ENCODE measurements at places on chromosomes 7 and 10.

DNA sequence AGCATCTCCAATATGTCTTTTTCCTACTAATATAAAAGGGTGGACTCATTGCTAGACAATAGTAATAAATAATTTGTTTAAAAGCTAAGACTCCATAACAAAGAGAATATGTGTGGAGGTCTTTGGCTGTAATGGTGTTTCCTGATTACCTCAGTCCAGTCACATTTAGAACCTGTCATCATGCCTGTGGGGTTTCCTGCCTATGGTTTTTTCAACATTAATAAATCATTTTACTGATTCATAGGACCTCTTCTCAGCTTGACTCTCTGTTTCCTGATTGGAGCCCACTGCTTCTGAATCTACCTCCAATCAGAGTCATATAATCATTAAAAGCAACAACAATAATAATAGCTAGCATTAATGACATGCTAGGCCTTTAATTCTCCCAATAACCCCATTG lies 52.4 kb upstream of the GNAI1 start:
- DNase-seq, result no peak

DNA sequence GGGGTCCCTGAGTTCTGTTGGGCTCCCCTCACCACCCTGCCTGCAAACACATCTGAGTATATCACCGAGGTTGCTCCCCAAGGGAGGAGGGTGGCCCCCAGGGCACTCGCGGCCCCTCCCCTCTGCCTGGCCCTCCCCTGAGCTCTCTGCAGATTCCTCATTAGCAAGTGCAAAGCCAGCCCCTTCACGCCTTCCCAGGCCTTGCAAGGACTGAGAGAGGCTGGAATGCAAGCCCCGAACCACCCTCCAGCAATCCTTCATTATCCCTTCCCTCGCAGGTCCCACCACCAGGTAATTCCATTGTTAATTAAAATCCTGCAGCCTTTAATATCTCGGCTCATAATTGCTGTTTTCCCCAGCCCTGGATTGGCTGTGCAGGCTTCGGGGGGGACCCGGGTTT lies 35.3 kb upstream of the MYL10 start:
- no peak for DNase-seq

GRCh38 chr10:58967551-58968388 lies 208.7 kb upstream of the PHYHIPL start:
- no peak for DNase-seq

- DNase-seq, result no peak
These were observed 245.9 kb downstream of the AHR start for GRCh38 chr7:17544401-17544800.

GRCh38 chr10:97229322-97230015 lies 43.7 kb upstream of the SLIT1 start:
- no peak for DNase-seq

DNA sequence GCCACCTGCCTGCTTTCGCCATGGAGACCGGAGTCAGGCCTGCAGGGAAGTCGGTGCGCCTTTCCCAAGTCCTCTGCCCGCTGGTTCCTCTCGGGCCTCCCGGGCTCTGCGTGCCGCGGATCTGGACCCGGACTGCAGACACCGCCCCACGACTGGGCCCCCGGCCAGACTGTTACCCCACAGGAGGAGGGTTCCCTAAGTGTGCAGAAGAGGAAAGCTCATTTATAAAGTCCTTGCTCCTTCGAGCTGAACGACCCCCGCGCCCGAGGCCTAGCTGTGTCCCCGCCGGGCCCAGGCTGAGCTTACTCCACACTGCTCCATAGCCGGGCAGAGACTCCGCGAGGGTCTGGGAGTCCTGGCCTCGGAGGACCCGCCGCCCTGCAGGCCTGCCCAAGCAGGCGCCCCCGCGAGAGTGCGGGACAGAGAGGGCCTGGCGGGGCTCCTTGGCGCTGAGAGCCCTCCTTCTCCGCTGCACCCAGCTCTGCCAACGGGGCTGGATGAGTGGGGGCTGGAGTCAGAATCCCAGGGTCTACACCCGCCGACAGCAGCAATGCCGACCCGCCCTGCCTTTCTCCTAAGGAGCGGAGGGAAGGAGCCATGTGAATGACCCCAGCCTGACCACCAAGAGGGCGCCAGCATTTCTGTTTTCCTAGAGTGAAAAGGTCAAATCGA lies 8.3 kb downstream of the EN2 start:
- DNase-seq, result no peak
